PC-3 (cell line): ENCODE measurements at places on chromosomes 3 and 15. TPM values are rescaled to one million over a fixed set of nuclear protein-coding genes. Genes with fewer than 3 reads are reported as not detected.
A peak's percentile ranks its signal among the peaks of the same experiment; 100 is the strongest.

DNA sequence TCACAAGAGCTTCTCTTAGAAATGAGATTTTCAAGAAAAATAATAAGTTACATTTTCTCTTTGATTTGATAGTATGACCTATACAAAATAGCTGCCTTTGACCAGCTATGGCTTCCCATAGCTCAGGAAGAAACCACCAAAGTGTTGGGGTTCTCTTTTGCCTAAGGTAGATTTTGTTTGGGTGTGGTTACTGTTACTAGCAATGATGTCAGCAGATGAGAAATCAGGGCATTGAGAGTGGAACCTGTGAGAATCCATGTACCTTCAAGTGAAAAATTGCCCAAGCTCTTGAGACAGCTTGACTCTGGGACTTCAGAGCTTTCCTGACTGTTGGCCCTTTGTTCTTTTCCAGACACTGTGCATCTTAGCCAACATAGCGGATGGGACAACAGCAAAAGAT, 45.6 kb downstream of the NME9 start:
- no peak overlapping the region for H3K4me3 ChIP-seq
- no peak for DNase-seq
- no peaks in the 10 kb centered on the region; the same call in 1 of the 2 replicates for H3K36me3 ChIP-seq
- H3K4me1 ChIP-seq: no peaks in the 10 kb centered on the region

The ZNF860 gene
- total RNA-seq: 7.9 and 10.5 TPM in 2 replicates

DNA sequence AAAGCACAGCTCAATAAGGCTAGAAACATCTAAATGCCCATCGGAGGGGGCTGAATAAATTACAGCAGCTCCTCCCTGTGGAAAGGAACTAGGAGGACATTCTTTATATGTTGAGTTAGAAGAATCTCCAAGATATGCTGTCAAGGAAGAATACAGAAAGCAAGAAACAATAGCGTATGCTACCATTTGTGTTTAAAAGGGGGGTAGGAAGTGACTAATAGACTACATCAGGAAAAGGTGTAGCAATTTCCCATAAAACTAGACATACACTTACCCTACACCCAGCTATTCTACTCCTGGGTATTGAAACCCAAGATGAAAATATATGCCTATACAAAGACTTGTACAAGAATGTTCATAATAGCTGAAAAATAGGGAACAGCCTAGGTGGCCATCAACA, 21.6 kb downstream of the SEC61A1 start:
- H3K36me3 ChIP-seq: peaks cover 25% of the 10 kb centered on the region
- H3K27ac ChIP-seq: peak overlapping the region; percentile 45
- H3K27me3 ChIP-seq: no peaks in the 10 kb centered on the region

DNA sequence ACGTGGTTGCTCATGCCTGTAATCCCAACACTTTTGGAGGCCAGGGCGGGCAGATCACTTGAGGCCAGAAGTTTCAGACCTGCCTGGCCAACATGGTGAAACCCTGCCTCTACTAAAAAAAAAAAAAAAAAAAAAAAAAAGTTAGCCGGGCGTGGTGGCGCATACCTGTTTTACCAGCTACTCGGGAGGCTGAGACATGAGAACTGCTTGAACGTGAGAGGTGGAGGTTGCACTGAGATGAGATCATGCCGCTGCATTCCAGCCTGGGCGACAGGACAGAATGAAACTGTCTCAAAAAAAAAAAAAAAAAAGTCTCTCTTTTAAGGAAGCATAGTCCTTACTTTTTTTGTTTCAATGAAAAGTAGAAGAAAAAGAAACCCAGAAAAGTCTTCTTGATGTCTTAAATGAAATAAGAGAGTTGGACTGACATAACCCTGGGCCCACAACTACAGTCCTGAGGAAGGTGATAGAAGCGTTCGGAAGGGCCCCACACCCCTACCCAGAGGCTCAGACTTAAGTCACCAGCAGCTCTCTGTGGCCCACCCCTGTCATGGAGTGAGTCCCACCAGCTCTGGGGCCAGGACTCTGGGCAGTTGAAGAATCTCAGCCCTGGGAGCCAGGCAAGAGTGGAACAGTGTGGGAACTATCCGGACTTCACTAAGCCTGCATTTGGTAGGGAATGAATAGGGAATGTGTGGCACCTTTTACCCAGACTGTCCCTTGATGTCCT, 2.6 kb downstream of the NME9 start:
- DNase-seq: no peak
- H3K4me1 ChIP-seq: peaks cover 7% of the 10 kb centered on the region; the same call in 1 of the 2 replicates
- H3K4me3 ChIP-seq: no peak overlapping the region
- no peaks in the 10 kb centered on the region for H3K36me3 ChIP-seq
- no peak overlapping the region for H3K27ac ChIP-seq

- H3K27ac ChIP-seq: no peak overlapping the region
- H3K4me3 ChIP-seq: no peak overlapping the region
- DNase-seq: no peak
- no peaks in the 10 kb centered on the region for H3K27me3 ChIP-seq
These were observed 317.4 kb downstream of the DIPK2A start for GRCh38 chr3:144289057-144289456.

The CSPG5 gene
- 0.66 and 1.2 TPM in 2 replicates for total RNA-seq

The CLDN16 gene
- not detected in 2 replicates for total RNA-seq

- no peaks in the 10 kb centered on the region for H3K4me1 ChIP-seq
- no peaks in the 10 kb centered on the region for H3K36me3 ChIP-seq
- H3K4me3 ChIP-seq: no peak overlapping the region
- no peak for DNase-seq
- H3K27ac ChIP-seq: no peak overlapping the region
These were observed 238.3 kb upstream of the SLITRK3 start for GRCh38 chr3:165434516-165434915.

The SOX2 gene
- total RNA-seq: not detected in 2 replicates

DNA sequence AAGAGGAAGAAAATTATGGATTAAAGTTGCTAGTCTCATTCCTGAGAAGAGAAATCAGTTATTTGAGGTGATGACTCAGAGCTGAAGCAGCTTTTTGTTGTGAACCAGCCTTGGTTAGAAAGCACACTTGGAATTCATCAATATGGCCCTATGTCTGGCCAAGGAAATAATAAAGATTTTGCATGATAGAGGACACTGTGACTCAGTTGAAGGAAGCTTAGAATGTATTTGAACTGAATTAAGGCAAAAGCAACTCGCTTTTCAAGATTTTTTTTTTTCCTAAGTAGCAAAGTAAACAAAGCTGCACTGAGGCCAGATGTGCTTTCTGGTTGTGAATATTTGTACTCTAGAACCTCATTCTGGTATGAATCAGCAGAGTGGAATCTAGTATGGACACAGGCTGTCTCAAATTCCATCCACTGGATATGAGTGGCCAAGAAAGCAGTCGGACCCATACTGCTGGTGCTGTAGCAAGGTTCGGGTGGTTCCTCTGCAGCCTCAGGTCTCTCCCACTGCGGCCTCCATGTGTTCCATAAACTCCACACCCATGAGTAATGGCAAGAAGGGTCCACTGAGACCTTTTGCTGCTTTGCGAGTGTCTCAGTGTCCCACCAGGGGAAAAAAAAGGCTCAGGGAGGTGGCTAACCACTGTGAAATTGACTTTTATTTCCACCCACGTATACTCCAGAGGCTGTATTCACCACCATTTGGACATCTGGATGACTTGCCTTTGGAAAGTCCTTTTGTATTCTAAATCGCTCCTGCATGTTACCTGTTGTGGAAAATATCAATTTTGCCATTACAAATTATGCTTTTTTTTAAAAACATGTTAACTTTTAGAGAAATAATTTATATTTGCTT, 53.1 kb downstream of the TGFBR2 start:
- H3K4me3 ChIP-seq: peak overlapping the region; percentile 23; the same call in 1 of the 2 replicates
- H3K27me3 ChIP-seq: no peaks in the 10 kb centered on the region
- H3K27ac ChIP-seq: peak overlapping the region; percentile 87
- peak; percentile 97 for DNase-seq

DNA sequence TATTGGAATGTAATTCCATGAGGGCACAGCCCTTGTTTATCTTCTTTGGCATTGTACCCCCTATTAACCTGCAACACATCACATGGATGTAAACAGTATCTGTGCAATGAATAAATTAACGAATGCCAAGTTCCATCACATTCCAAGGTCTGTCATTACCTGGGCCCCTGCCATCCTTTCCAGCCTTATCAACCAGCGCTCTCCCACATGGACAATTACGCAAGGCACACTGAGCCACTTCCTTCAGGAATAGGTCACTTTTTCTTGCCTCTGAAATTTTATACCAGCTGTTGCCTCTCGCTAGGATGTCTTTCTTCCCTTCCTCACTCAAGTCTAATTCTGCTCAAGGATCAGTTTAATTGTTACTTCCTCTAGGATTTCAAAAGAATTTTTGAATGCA, 1051.8 kb upstream of the CFAP20DC start:
- no peak overlapping the region for H3K27ac ChIP-seq
- no peak overlapping the region for H3K4me3 ChIP-seq

DNA sequence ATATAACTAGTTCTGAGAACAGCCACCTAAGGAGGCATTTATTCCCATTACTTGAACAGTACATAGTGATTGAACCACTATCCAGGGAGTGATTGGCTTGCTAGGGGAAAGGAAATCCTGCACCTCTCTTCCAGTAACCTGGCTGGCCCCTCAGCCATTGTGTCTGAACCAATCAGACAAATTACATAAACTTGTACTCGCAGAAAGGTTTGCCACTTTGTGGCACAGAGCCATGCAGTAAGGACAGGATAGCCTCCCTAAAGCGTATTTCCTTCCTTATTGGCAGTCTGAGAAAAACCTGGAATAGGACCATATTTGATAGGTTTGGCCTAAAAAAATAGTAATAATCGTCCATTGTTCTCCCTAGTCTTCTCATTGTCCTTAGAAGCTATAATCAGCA, 19.0 kb downstream of the CMSS1 start:
- H3K27me3 ChIP-seq: no peaks in the 10 kb centered on the region
- H3K36me3 ChIP-seq: no peaks in the 10 kb centered on the region
- H3K4me1 ChIP-seq: 0 out of 2 replicates have a peak, but pooled peaks cover 12% of the 10 kb centered on the region
- DNase-seq: no peak
- no peak overlapping the region for H3K4me3 ChIP-seq

- H3K27me3 ChIP-seq: no peaks in the 10 kb centered on the region
- H3K4me3 ChIP-seq: no peak overlapping the region
- no peaks in the 10 kb centered on the region for H3K36me3 ChIP-seq
- H3K27ac ChIP-seq: no peak overlapping the region
These were observed 636.1 kb downstream of the MAGI1 start for GRCh38 chr3:65402597-65402996.
